Endothelial cell (in vitro differentiated cells): ENCODE measurements at places on chromosomes 3 and 15.

GRCh38 chr3:50459785-50460184 is 43.6 kb downstream of the CACNA2D2 start:
- peak; percentile 38 for DNase-seq

GRCh38 chr15:96005906-96006305 is 324.6 kb upstream of the NR2F2 start:
- DNase-seq, result no peak

- no peak for DNase-seq
These were observed 223.0 kb downstream of the EPHA6 start for GRCh38 chr3:97037294-97037943.

GRCh38 chr15:67011617-67012005 is 53.8 kb upstream of the SMAD3 start:
- no peak for DNase-seq

DNA sequence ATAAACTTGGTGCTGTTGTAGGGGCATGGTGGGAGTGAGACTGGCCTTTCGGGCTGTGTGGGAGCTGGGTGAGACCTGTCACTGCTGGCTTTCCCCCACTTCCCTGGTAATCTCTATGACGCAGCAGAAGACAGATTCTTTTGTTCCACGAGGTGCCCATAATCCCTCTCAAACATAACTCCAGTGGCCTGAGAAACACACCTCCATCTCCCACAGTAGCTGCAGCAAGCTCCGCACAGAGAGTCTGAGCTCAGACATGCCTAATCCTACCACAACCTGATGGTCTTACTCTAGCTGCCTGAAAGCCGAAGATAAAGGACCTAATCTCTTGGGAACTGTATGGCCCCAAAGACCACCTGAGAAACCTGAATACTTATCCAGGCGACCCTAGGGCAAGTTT is 225.6 kb upstream of the CRBN start:
- DNase-seq, result no peak

- DNase-seq, result peak; percentile 79
These were observed 848 bp upstream of the CADPS start for GRCh38 chr3:62876064-62876463.

DNA sequence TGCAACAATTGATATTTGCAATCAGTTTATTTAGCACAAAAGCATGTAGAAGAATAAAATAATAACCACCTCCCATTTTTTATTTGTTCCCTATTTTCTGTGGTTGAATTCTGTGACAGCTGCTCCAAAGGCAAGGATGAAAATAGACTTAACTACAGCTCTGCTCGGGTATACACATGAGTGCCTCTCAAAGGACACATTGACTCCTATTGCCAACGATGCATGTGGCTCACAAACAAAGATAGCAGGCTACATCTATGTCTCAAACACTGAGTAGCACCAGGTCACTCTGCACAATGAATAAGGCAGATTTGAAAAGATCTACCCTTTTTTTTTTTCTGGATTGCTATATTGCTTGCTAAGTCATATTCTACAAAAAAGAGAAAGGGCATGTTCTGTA is 612.9 kb downstream of the ROBO1 start:
- no peak for DNase-seq

GRCh38 chr3:53074761-53075742 is 29.2 kb upstream of the SFMBT1 start:
- DNase-seq, result no peak

DNA sequence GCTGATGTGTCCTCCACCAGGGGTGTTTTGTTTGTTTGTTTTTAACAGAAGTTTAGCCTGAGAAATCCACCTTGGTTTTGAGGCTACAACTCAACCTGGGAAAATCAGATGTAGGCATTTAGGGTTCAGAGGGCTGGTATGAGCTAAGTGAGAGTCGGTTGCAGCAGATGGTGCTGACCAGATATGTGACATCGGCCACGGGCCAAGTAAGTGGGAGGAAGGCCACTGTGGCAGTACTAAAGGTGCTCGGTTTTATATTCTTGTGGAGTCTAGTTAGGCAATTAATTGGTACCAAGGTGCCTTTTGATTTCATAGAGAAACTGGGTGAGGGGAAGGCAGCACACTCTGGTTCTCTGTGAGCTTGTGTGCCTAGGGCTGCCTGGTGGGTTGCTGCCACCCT is 10.5 kb downstream of the MTMR14 start:
- no peak for DNase-seq

GRCh38 chr3:9238721-9239295 is 10.6 kb downstream of the SRGAP3 start:
- no peak for DNase-seq

- no peak for DNase-seq
These were observed 53.6 kb upstream of the PXYLP1 start for GRCh38 chr3:141178026-141178425.

GRCh38 chr15:78061963-78062427 is 15.5 kb downstream of the TBC1D2B start:
- no peak for DNase-seq

- DNase-seq, result no peak
These were observed 280.3 kb downstream of the ZPLD1 start for GRCh38 chr3:102715030-102715697.

GRCh38 chr15:44038755-44039191 is 156.3 kb downstream of the FRMD5 start:
- DNase-seq, result no peak

DNA sequence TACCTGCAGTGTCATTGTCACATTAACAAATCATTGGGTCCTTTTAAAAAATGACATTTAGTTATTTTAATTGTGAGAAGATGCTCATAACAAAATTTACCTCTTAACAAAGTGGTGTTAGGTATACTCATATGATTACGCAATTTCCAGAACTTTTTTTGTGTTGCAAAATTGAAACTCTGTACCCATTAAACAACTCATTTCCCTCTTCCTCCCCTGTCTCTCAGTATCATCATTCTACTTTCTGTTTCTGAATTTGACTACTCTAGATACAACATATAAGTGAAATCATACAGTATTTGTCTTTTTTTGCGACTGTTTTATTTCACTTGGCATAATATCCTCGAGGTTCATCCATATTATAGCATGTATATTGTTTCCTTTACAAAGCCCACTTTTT is 58.7 kb upstream of the CHST2 start:
- no peak for DNase-seq

- no peak for DNase-seq
These were observed 4.9 kb upstream of the GPR87 start for GRCh38 chr3:151321526-151321925.

DNA sequence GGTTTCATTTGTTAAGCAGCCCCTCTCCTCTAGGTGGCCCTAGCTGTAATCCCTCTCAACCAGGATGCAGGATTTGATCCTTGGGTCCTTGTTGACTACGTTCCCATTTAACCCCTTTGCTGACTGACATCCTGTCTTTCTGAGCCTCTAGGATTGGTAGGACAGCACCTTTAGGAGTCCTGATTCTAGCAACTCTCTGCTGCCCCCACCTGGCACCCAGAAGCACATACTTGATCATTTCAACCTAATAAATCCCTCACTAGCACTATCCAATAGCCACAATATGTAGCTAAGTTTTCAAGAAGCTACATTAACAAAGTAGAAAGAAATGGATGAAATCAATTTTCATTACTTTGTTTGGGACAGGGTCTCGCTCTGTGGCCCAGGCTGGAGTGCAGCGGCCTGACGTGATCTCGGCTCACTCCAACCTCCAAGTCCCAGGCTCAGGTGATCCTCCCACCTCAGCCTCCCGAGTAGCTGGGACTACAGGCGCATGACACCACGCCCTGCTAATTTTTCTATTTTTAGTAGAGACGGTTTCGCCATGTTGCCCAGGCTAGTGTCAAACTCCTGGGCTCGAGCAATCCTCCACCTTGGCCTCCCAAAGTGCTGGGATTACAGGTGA is 28.3 kb downstream of the RSL24D1 start:
- DNase-seq, result peak; percentile 69

- no peak for DNase-seq
These were observed 18.9 kb upstream of the GREM1 start for GRCh38 chr15:32698773-32699390.

- no peak for DNase-seq
These were observed 1.3 kb downstream of the VGLL3 start for GRCh38 chr3:86989611-86990010.

GRCh38 chr3:194687638-194688199 is 2.0 kb downstream of the FAM43A start:
- peak; percentile 74 for DNase-seq

DNA sequence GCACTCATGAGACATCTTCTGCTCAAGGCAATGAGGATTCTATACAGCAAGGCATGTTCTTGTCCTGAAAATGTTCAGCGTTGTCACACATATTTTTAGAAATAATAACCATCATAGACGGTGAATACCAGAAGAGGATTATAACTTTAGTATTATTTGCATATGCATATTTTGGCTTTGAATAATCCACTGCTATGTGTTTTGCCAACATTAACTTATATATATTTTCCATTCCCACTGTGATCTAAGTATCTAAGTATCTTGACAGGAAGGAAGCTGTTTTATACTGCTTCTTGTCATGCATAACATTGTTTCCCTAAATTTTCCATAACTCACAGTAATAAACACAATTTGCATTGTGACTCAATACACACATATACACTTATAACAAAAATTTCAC is 509.5 kb downstream of the TBL1XR1 start:
- DNase-seq, result no peak

GRCh38 chr3:188627652-188628051 is 473.7 kb downstream of the LPP start:
- no peak for DNase-seq

DNA sequence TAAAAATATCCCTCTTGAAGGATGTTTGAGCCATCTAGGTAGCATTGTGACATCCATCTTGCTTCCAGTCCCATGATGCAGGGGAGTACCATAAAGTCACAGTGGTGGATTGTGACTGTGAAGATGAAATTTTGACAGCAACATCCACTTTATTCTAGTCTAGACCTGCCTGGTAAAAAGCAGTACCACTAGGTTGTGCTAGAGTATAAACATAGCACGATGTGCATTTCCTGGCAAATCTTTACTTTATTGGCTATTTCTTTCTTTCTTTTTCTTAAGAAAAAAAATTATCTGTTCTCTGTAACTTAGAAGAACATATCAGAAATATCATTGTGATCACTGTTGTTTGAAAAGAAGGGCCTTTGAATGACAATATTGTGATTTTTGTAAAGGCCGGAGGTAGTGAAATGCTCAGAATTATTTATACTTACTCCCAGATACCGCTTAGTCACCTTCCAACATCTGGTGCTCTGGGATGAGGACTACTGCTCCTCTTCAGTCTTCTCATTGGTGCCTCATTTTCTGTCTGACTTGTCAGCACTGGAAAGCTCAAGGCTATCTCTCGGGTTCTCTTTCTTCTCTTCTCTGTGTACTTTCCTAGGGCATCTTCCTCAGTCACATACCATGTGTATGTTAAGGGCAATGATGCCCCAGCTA is 35.6 kb downstream of the AGBL1 start:
- no peak for DNase-seq

DNA sequence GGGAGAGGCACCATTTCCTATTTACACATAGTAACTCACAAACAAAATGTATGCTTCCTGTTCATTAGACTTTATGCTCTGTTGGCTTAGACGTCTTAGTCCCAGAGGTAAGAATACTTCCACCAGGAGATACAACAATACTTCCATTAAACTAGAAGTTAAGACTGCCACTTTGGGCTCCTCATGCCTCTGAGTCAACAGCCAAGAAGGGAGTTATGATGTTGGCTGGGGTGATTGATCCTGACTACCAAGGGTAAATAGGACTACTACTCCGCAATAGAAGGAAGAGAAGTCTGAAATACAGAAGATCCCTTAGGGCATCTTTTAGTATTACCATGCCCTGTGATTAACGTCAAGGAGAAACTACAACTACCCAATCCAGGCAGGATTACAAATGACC is 43.5 kb upstream of the ABI3BP start:
- DNase-seq, result no peak

GRCh38 chr3:71243229-71243628 is 340.3 kb downstream of the FOXP1 start:
- no peak for DNase-seq

DNA sequence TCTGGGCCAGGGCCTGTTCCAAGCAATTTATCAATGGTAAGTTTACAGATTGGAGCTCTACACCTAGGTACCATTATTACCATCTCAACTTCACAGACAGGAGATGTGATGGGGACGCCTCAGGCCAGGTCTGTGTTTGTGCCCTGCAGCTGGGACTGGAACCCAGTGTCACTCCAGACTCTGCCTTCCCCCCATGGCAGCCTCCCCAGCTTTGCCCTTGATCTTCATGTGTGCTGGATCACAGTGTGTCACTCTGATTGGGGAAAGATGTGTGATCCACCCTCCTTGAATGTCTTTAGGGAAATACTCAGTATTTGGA is 59.6 kb downstream of the MGLL start:
- no peak for DNase-seq

- DNase-seq, result no peak
These were observed 27.2 kb downstream of the SRPRB start for GRCh38 chr3:133832802-133833144.

DNA sequence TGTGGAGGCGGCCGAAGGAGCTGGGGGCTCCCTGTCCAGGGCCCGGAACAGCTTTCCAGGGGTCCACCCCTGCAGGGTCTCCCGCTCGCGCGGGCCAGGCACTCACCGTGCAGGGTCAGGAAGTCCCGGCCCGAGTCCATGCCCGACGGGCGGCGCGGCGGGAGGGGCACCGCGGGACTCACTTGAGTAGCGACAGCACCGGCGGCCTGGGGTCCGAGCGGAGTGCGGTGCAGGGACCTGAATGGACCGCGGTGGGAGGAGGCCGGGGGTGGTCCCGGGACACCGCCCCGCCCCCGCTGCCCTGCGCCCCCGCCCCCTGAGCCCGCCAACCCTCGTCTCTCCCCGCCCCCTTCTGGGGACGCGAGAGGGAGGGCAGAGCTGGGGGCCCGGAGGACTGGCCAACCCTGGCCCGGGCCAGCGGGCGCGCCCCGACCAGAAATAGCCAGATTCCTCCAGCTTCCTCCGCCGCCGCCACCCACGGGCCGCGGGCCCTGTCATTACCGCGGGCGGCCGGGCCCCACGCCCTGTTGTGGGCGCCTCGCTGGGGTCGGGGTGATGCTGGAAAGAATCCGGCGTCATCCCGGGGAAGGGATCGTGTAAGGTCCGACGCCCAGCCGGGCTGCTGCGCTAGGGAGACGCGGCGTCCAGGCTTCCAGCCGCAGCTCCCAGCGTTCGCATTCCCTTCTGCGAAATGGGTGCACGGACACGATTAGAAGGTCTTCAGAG is at the start of gene PLCD1:
Gene PLCD1 (minus strand): TSS at position 243 of the 726 bp plus-strand sequence. CDS start 103 bp downstream, at position 140.
- DNase-seq, result peak; percentile 62

GRCh38 chr15:45126535-45127158 is 3.0 kb downstream of the DUOXA1 start:
- DNase-seq, result peak; percentile 39

DNA sequence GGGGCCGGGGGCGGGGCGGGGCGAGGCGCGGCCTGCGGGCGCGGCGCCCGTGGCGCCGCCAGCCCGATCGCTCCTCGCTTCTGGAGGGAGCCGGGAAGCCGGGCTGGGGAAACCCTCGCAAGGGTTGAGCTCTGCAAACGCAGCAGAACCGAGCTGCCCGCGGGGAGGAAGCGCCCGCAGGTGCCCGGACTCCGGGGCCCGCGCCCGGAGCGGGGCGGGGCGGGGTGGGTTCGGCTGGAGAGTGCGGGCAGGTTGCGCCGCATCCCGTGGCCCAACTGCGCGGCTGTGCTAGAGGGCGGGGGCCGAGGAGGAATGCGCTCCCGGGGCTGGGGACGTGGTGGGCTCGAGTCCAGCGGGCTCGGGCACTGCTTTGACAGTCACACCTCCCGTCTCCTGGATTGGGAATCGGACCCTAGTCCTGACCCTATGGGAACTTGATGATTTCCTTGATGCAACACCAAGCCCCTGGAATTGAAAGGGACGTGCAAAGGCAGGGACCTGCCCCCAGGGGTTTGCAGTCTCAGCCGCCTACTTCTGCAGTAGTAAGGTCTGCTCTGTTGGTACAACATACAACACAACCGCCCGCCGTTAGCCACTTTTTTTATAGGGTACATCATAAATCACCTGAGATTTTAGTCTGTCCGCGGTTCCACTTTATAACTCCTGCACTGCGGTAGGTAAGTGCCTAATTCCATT is 34.3 kb downstream of the ZBTB38 start:
- peak; percentile 58 for DNase-seq
